Left cardiac atrium (tissue), 4 donors: ENCODE measurements at places on chromosomes 1 and 21. TPM values are rescaled to one million over a fixed set of nuclear protein-coding genes. Genes with fewer than 3 reads are reported as not detected.
A peak's percentile ranks its signal among the peaks of the same experiment; 100 is the strongest.

- no peak for DNase-seq
These were observed 98.7 kb downstream of the WDR4 start for GRCh38 chr21:42780617-42781016.

- DNase-seq, result no peak
These were observed 217.0 kb downstream of the S1PR1 start for GRCh38 chr1:101453844-101454243.

CEP104 gene
- total RNA-seq, result 28.6 TPM

VAV3 gene
- 2.5 TPM for total RNA-seq

DNA sequence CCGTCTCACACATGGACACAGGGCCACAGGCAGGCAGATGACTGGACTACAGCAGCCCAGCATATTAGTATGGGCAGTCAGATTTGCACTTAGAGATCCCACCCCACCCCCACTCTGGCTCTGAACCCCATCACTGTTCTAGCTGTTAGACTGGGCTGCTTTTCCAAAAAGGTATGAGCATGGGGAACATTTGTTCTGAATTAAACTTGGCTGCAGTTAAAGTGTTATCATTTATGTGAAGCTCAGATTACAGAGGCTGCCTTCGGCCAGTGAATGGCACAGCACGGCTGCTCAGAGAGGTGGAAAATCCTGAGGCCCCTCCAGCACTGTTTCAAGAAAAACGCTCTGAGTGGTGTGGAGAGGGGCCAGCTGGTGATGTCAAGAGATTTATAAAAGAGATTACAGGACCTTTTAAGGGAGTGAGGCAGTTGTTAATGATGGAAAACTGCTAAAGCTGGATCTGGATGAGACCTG is 6.9 kb upstream of the NOS1AP start:
- peak; percentile 22 for DNase-seq

- no peak for DNase-seq
These were observed 37.5 kb upstream of the SLAMF9 start for GRCh38 chr1:159991513-159991912.

GRCh38 chr1:86848654-86849053 is 65.3 kb downstream of the SELENOF start:
- DNase-seq, result no peak

DNA sequence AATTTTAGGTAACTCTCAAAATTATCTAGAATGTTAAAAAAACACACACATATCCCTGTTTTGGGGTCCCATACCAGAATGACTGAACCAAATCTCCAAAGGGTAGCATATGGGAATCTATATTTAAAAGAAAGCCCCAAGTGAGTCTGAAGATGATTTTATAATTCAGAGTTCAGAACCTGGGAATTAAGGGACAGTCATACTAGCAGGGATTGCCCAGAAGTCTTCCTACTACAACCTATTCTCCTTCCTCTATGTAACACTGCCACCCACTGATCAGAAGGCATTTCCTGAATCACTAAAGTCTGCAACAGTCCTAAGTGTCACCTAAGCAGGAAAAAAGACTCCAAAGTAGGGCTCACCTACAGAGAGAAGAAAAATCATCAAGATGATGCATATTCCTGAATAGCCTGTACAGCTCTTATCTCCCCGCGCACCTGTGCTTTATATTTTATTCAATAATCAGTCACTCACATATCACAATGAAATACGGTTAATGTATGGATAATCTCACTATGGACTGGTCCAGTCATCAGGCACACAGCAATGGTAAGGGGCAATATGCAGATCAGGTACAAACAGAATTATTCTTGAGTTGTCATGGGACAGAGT is 4.9 kb downstream of the RGS1 start:
- DNase-seq, result no peak

GOLT1A gene
- not detected for total RNA-seq

GRCh38 chr1:178966312-178966711 is 59.4 kb upstream of the FAM20B start:
- DNase-seq, result no peak
